ENCODE measurements at places on chromosomes 11 and 22.

GRCh38 chr11:45671246-45672171 lies 6.1 kb upstream of the CHST1 start:
- DNase-seq: peak; percentile 58

GRCh38 chr11:60252213-60253108 lies 9.5 kb upstream of the MS4A4E start:
- DNase-seq: no peak

DNA sequence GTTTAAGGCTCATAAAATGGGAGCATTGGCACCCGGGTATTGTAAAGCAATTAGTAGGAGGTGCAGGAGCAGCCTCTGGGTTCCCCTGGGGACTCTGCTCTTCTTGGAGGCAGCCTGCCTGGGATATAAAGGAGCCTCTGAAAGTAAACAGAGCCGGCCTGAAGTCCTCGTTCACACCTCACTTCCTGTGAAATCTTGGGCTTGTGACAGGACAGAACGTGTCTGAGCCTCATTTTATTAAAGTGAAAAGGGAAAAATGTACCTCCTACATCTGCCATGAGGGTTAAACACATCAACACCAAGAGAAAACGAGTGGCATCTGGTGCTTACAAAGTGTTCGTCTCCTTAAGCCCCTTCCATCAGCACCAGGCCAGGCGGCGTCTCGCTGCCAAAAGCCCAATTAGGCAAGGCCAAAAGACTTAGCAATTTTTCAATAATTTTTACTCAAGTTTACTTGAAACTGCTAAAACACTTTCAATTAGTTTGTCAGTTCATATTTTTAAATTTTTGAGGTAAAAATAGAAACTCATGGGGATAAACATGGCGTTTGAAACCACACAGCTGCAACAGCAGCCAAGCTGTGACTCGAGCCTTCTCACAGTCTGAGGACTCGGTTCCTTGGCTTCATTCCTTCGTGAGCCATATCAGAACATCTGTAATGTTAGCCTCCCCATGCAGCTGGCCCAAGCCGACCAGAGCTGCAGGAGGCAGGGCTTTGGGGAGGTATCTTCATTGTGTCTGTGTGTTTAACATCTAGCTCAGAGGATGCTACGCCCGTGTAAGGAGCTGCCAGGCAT lies 33.6 kb downstream of the MAP6 start:
- DNase-seq: no peak

- no peak for DNase-seq
Measured at GRCh38 chr22:43235445-43236409, 48.8 kb upstream of the TTLL12 start.

- no peak for DNase-seq
Measured at GRCh38 chr11:70230840-70231710, 28.0 kb downstream of the FADD start.

GRCh38 chr11:67491276-67492068 lies 8.6 kb downstream of the AIP start:
- DNase-seq: no peak
